ENCODE measurements at places on chromosomes 1 and 21.

DNA sequence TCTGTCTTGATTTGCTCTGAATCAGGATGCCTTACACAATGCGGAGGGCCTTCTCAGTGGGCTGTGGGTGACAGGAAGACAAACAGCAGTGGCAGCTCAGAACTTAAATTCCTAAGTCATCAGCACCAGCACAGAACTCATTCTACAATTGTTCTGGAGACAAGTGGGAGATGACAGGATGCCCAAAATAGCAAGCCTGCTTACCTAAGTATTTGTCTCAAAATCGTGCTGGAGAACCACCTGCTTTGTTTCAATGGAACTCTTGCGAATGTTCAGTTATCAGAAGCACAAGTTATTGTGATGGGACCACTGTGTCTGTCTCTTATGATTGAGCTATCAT is 76.1 kb downstream of the VCAM1 start:
- no peak for DNase-seq

GRCh38 chr1:114274621-114275317 is 121.1 kb upstream of the SYT6 start:
- DNase-seq, result no peak

GRCh38 chr1:213051127-213051880 is at the start of gene RPS6KC1:
Gene RPS6KC1, plus strand, starts transcription at chr1:213051241. Its CDS starts 164 bp downstream, at chr1:213051405.
- DNase-seq, result peak; percentile 88

DNA sequence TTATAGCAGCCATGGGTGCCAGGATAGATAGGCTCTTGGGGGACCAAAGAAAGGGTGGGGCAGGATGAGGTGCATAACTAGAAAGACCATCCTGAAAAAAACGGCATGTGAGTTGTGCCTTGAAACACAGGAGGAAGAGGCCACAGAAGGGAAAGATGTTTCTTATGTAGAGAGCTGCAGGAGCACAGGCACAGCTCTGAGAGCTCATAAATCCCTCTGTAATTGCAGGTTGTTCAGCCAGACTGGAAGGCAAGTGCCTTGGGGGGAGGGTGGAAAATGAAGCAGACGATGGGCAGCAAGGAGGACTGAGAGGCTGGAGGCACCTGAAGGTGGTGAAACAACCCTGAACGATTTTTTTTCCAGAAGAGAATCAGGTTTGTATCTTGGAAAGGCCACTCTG is 170.7 kb downstream of the NR5A2 start:
- DNase-seq, result no peak

DNA sequence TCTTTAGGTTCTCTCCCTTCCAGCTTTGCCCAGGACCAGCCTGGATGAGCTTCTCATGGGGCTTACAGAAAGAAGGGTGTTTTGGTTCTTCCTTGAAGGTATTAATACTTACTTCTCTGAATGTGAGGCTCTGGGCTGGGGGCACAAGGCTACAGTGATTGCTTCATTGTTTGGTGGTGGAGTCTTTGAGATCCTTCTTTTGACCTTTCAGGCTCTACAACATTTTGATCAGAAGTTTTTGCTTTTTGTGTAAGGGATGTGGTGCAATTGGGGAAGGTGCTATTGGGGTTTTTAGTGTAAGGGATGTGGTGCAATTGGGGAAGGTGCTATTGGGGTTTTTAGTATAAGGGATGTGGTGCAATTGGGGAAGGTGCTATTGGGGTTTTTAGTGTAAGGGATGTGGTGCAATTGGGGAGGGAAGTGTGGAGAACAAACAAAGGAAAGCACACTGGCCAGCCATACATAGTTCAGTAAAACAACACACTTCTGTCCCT is 103.6 kb upstream of the IVNS1ABP start:
- no peak for DNase-seq

- no peak for DNase-seq
Observed at GRCh38 chr1:193589597-193590040, 403.2 kb upstream of the B3GALT2 start.

GRCh38 chr1:147080671-147081394 is 91.4 kb downstream of the PRKAB2 start:
- no peak for DNase-seq

GRCh38 chr1:36380143-36380619 is 5.5 kb downstream of the STK40 start:
- no peak for DNase-seq

- no peak for DNase-seq
Observed at GRCh38 chr1:28086651-28087050, 1.8 kb downstream of the EYA3 start.

DNA sequence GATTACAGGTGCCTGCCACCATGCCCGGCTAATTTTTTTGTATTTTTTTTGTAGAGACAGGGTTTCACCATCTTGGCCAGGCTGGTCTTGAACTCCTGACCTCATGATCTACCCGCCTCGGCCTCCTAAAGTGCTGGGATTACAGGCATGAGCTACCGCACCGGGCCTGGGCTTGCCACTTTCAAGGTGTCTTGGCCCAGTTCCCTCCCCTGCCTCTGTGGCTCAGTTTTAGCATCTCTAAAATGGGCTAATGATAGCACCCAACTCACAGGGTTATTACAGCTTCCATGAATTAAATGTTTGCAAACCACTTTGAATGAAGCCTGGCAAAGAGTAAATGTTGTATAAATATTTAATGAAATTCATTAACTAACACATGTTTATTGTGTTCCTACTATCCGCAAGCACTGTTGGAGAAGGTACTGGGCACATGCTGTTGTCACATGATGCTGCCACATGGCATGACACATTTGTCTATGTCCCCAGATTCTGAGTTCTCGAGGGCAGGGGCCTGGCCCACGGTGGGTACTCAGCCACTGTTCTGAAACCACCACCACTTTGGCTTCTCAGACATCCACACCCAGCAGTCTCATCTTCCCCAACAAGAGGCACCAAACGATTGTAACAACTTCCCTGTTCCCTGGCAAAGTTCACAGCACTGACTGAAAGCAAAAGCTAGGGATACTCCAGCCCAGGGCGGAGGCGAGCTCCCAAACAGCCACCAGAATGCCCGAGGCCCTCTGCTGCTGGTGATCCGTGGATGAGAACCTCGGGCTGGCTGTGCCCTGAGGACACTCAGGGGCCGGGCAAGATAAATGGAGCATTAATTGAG is 9.7 kb downstream of the IFFO2 start:
- no peak for DNase-seq

DNA sequence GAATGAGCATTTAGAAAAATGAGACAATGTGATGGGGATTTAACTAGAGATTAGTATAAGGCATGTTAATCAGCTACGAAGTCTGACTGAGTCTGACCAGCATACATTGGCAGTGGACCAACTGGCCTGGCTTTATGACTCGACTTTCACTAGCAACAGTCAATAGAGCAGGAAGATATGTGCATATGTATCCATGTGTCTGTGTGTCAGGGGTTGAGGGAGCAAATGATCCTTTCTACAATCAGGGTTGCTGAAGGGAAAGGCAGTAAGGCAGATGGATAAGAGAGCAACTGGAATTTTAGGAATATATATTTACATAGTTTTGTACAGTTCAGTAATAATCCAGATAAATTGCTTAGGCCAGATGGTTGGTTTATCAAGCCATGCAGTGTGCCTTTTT is 645.6 kb downstream of the PLA2G4A start:
- DNase-seq, result no peak

GRCh38 chr1:53396573-53397268 is 62.5 kb upstream of the DMRTB1 start:
- DNase-seq, result no peak

DNA sequence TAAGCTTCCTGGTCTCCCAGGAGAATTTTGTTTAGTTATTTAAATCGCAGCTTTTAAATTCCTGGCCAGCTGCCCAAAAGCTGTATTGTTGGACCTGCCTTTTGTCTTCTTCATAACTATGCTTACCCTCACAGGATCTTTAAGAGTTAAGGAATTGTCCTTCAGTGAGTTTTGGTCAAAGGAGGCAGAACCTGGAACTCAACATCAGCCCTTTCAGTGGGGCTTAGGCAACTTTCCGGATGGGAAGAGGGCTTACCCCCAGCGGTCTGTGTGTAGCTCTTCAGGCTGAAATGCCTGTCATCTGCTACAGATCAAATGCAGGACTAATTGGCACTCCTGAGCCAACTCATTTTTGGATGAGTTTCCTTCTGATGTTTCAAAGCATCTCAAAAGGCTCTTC is 402.6 kb downstream of the SIPA1L2 start:
- DNase-seq, result no peak

DNA sequence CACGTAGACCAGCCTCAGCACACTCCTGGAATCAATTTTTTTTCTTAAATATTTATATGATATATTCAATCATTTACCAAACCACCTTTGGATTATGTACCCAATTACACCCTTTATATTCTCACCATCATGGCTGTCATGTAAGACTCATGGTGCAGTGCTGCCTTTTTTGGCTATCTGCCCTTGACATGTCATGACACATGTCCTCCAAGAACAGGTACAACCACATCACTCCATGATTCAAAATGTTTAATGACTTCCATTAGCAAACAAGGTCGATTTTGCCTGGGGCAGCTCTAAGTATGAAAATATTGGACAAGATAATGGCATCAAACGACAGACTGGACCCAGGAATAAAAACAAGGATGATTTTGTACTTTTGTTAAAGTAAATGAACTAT is 861.1 kb upstream of the ADAMTS5 start:
- no peak for DNase-seq

GRCh38 chr1:8397511-8397910 is 79.6 kb downstream of the SLC45A1 start:
- no peak for DNase-seq

- DNase-seq, result no peak
Observed at GRCh38 chr1:225201447-225201846, 226.4 kb downstream of the LBR start.

DNA sequence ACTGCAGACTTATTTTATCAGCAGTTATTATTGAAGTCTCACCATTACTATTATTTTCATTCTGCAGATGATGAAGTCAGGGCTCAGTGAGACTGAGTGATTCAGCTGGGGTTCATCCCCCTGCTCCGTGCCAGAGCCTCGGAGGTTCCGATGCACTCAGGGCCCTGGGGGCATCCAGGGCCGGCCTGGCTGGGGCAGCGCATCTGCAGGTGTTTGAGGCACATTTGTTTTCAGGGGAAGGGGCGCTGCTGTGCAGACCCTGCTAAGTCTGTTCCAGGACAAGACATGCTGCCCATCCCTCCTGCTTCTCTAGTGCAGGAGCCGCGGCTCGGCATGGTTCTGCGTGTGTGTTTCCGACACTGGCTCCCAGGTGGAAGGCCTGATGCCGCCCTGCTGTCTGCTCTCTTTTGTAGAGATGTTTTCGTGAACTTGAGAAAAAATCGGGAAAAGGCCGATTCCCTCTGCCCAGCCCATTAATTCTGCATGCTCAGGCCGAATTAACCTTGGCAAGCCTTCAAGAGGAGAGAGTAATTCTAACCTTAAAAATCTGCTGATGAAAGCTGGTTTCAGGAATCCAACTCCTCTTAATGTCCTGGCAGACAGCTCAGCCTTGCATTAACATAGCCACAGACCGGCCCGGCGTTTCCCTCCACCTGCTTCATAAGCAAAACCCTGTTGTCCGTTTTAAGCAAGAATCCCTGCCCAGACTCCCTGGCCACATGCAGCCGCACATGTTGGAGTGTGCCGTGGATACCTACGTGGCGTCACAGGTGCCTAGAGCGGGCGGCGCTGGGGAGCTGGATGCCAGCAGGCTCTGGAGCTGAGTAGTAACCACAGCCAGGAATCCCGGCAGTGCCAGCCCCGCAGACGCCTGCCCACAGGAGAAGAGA is 316.0 kb upstream of the VAMP3 start:
- DNase-seq, result no peak

GRCh38 chr1:62082456-62083363 is 111.9 kb upstream of the L1TD1 start:
- DNase-seq, result peak; percentile 39

- DNase-seq, result no peak
Observed at GRCh38 chr1:113534130-113534817, 144.0 kb downstream of the MAGI3 start.

DNA sequence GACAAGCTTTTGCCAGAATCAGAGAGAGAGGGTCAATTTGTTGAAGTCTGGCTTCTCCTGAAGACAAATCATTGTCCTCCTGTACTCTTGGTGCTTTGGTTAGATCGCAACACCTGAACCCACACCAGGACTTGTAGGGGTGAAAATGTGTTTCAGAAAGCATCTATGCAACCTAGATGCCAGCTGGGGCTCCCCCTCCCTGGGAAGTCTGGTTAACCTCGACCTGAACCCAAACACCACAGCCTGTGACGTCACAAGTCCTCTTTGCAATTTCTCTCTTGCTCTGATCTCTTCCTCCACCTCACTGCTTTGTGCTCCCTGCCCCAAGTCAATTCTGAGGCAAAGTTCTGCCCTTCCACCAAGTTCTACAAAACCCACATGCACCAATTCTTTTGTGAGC is 42.8 kb upstream of the USP24 start:
- DNase-seq, result peak; percentile 22

DNA sequence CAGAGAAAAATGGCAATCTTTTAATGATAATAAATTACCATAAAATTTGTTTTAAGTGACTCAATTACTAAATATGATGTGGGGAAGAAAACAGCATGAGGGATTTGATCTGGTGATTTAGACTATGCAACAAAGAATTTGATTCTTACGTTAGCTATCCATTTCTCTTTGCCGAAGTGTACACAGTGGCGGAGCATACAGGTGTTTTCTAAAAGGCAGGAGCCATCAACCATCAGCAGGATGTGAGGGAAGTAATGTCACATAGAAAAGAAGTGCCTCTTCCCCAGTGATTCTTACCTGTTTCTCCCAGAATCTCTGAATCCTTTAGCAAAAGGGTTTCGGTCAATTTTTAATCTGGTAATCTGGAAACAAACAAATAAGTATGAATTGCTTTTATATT is 74.3 kb downstream of the TBX15 start:
- DNase-seq, result no peak

GRCh38 chr21:42534421-42535378 is 21.0 kb downstream of the SLC37A1 start:
- no peak for DNase-seq

DNA sequence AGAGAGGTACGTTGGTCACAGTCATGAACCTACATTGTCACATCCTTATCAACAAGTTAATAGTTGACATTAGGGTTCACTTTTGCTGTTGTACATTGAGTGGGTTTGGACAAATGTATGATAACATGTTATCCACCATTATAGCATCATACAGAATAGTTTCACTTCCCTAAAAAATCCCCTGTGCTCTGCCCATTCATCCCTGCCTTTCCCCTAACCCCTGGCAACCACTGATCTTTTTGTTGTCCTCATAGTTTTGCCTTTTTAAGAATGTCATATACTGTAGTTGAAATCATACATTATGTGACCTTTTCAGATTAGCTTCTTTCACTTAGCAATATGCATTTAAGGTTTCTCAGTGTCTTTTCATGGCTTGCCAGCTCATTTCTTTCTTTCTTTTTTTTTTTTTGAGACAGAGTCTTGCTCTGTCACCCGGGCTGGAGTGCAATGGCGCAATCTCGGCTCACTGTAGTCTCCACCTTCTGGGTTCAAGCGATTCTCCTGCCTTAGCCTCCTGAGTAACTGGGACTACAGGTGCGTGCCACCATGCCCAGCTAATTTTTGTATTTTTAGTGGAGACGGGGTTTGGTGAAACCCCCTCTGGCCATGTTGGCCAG is 50.6 kb downstream of the UCK2 start:
- no peak for DNase-seq

Data from activated naive CD4-positive, alpha-beta T cell treated with Interleukin-2 at 50 U/mL for 16 hours (primary cell).